ENCODE measurements at places on chromosomes 12 and 14.

- no peak for DNase-seq
Measured at GRCh38 chr12:9364224-9365176, 156.3 kb upstream of the PZP start.

- DNase-seq: no peak
Measured at GRCh38 chr12:96044017-96044942, 8.9 kb upstream of the LTA4H start.

GRCh38 chr14:85142982-85143381 lies 387.0 kb upstream of the FLRT2 start:
- no peak for DNase-seq

GRCh38 chr12:65182012-65182739 lies 12.8 kb downstream of the LEMD3 start:
- no peak for DNase-seq

GRCh38 chr12:4506430-4506829 lies 32.3 kb upstream of the RAD51AP1 start:
- DNase-seq: no peak

- no peak for DNase-seq
Measured at GRCh38 chr14:60183741-60184140, 18.5 kb upstream of the DHRS7 start.

DNA sequence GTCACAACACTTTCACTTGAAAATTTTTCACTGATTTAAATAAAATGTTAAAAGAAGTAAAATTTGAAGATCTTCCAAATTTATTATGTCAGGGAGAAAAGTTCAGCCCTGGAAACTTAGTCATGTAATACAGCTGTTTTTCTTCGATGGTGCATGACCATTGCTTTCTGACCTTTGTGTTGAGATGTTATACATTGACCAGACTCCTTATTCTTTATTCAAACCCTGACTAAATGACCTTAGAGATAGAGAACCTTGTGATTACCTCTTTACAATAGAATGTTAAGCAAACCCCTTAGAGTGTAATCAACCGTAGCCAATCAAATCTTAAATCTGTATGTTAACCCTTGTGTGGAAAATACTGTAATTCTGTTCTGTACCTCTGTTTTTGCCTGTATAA lies 34.5 kb downstream of the PLCZ1 start:
- DNase-seq: no peak

DNA sequence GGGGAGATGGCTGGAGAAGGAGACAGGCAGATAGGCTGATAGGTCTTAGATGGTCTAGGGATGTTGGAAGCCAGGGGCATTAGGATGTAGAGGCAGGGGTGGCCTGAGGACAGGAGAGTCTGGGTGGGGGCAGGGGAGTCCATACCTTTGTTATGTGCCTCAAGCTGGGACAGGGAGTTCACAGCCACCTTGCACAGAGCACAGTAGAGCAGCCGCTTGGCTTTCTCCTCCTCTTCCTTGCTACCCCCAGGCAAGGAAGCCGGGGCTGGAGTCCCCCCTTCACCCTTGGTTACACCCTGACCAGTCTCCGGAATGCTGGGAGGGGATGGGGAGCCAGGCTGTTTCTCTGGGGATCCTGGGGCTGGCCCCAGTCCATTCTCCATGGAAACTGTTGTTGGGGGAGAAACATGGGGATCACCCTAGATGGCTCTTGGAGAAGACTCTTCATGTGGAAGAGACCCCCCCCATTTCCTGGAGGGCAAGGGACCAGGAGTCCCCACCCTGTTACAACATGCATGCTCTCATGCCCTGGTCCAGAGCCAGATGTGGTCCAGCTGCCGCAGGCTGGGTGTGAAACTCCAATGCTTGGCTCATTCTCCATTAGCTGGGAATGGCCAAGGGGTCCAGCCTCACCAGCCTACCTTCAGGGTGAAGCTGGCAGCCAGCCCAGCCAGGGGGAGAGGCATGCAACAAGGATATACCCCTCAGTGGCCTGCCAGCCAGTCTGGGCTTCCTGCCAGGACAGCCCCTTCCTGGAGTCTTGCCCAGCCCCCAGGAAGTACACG lies 7.2 kb upstream of the GPR84 start:
- DNase-seq: no peak

GRCh38 chr14:24132061-24132685 lies 1.7 kb downstream of the FITM1 start:
- no peak for DNase-seq

Data from cortex of kidney (tissue), 1 donor.